ENCODE measurements at places on chromosomes 4 and X. TPM values are rescaled to one million over a fixed set of nuclear protein-coding genes. Genes with fewer than 3 reads are reported as not detected.
A peak's percentile ranks its signal among the peaks of the same experiment; 100 is the strongest.

GRCh38 chrX:136710325-136710951, 62.5 kb downstream of the CD40LG start:
- DNase-seq: no peak

DNA sequence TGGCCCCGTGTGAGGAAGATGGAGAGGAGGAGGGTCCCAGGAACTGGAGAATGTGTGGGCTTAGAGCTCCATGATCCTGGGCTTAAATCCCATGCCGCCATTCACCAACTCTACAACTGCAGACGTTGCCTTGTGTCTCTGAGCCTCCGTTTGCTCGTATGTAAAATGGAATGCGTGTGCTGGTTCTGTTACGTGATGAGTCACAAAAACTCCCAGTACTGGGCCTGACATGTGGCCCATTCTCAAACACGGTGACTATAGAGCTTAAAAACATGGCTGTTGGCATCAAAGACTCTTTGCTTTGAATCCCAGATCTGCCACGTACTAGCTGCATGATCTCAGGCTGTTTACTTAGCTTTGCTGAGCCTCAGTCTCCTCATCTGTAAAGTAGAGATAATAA, 13.0 kb upstream of the AFAP1 start:
- no peak for DNase-seq

DNA sequence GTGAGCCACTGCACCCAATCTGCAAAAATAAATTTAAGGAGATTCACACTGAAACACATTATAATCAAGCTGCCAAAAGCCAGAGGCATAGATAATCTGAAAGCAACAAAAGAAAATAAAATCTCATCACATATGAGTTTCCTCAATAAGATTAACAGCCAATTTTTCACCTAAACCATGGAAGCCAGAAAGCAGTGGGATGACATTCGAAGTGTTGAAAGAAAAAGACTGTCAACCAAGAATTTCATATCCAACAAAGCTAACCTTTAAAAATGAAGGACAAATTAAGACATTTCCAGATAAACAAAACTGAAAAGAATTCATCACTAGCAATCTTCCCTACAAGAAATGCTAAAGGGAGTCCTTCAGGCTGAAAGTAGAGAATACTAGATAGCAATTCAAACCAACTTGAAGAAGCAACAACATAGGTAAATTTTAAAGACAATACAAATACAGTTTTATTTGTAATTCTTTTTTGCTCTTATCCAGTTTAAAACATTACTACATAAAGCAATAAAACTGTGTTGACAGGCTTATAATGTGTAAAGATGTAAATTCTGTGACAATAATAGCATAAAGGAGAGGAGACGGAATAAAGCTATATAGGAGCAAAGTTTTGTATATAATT, 23.1 kb upstream of the KLHL8 start:
- no peak for DNase-seq

GRCh38 chr4:136917312-136918110, 614.8 kb downstream of the PCDH18 start:
- no peak for DNase-seq

DNA sequence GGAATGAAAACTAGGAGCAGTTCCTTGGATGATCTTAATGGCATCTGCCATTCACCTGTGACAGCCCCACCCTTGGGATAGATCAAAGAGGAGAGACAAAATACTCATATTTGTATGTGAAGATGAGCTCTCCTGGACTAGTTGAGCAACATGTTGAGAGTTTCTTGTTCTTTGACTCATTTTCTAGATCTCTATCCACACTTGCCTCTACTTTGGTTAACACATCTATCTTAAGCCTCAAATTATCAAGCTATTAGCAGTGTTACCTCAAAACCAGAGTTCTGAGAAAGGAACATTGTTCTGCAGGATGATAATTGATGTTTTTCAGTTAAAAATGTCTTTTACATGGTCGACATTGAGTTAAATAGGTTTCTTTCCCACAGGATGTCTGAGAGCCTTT, 94.2 kb upstream of the TEX13D start:
- DNase-seq: no peak

DNA sequence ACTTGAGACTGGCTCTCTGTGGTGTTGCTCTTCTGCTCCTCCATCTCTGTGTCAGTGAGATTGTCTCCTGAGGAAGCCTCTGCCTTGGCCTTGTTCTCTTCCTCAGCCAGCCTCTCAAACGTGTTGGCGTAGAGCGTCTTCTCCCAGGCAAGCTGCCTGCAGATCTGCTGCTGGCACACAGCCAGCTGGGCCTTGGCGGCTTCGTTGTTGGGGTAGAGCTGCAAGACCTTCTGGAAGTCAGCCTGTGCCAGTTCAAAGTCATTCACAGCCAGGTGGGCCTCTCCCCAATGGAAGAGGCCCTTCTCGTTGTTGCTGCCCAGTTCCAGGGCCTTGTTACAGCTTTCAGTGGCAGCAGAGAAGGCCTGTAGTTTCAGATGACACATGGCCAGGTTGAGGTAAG, 159.1 kb downstream of the NDST3 start:
- DNase-seq: no peak

GRCh38 chr4:146029147-146029546, 90.5 kb upstream of the ZNF827 start:
- DNase-seq: no peak

DNA sequence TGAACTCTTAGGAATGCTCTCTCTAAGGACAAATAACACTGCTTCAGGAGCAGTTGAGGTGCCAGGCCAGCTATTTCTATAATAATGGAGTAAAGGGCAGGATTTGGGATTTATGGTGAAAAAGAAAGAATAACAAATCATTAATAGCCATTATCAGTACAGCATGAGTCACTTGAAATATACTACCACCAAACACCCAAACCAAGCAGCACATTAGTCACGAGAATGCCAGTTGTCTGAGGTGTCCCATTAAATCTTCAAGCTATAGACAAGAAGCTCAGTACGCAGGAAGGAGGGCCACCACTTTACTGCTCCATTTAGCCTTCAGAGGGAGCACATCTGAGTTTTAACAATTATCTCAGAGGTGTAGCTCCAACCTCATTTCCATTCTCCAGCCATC, 106.8 kb upstream of the MAGEA10 start:
- no peak for DNase-seq

GRCh38 chr4:175453456-175453855, 358.6 kb downstream of the GPM6A start:
- no peak for DNase-seq

- no peak for DNase-seq
These were observed 1066.8 kb upstream of the ADGRL3 start for GRCh38 chr4:60133375-60133774.

- DNase-seq: no peak
These were observed 77.5 kb downstream of the RLIM start for GRCh38 chrX:74536832-74537371.

GRCh38 chr4:74235135-74235534, 73.1 kb upstream of the EPGN start:
- DNase-seq: no peak

GRCh38 chr4:38415682-38416081, 248.3 kb upstream of the KLF3 start:
- no peak for DNase-seq

DNA sequence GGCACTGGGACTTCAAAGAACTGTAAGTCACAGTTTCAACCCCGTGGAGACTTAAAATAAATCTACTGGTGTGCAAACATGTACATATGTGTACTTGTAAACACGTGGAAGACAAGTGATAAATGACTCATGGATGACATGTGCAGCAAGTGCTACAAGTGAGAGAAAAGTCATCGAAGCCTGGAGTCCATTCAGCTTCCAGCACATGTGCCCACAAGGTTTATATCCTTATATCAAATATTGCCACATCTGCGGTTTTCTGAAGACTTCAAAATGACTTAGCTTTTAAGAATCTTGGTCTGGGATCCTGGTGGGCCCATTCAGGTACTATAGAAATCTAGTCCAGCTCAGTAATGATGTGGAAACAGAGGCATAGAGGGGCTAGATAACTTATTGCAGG, 33.0 kb upstream of the TTC29 start:
- DNase-seq: no peak

DNA sequence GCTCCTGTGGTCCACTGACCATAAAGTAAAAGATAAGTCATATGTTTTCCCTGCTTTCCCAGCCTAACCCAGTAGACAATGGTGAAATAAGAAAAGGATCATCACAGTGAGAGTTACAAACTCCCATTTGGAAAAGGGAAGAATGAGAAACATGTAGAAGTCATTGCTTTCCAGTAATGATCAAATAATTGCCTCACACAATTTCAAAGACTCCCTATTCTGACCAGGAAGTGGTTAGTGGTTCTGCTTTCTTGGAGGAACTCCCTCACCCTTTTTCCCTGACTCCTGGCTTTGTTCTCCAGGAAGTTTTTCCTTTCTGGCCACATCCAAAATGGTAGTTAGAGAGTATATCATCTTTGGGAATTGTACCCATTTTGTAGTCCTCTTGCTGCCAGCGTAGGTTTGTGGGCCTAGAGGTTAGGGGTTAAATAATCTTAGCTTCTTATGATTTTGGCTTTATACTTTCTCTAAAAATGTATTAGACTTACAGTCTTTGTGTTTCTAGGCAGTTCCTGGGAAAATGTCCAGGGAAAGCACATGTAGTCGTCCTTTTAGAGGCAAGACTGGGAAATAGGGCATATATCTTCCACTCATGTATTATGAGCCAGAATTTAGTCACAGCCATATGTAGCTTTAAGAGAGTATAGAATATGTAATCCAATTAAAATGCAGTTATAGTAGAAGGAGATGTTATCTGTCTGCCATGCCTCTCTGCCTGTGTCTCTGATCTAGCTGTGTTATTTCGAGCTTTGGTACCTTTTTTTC, 10.5 kb downstream of the VAMP7 start:
- DNase-seq: no peak

- DNase-seq: no peak
These were observed 601.4 kb upstream of the ACTRT1 start for GRCh38 chrX:128653524-128654060.

GRCh38 chr4:77697860-77698590, 92.4 kb downstream of the CXCL13 start:
- DNase-seq: no peak

GRCh38 chr4:47221721-47222120, 190.4 kb downstream of the GABRB1 start:
- DNase-seq: no peak

GRCh38 chr4:53633608-53634007, 42.3 kb upstream of the LNX1 start:
- no peak for DNase-seq

DNA sequence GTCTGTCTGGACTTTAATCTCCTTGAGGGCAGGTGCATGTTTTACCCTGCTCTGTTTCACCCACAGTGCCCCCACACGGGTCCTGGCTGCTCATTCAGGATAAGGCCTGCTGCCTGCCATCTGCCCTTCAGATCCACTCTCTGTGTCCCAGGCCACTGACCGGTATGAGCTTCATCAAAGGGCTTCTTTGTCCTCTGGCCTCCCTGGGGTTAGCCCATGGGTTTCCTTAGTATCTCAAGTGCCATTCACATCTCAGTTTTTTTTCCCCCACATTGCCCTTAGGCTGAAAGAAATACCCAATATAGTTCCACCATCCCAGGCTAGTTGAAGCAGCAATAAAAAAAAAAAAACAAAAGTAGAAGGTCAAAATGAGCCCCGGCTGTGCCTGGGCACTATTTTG, 9.3 kb downstream of the CD99L2 start:
- DNase-seq: no peak

DNA sequence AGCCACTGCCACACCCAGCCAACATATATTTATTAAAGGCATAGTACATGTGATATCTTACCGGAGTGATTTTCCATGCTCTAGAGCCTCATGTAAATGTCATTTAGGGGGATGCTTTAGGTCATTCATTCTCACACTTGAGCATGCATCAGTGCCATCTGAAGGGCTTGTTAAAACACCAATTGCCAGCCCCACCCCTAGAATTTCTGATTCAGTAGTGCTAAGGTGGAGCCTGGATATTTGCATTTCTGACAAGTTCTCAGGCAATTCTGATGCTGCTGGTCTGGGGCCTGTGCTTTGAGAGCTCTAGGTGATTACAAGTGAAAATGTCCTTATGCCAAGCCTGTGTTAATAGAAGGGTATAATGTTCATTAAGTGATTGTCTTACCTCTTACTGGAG, 107.7 kb downstream of the PHEX start:
- DNase-seq: no peak

DNA sequence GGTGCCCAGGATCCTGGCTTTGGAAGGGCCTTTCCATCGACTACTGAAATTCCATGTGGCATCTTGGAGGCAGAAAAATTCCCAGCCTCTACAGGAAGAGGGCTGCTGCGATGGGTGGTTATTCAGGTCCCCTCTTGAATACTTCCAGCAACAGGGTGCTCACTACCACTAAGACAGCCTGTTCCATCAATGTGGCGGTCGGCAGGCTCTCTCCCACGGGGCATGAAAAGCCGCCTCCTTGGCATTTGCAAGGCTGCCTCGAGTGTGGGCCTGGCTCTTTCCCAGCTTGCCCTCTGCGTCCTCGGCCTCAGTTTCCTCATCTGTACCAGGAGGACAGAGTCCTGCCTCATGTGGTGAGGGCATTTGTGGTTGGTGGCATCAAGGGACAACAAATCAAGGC, 62.4 kb downstream of the ADRA2C start:
- no peak for DNase-seq

GRCh38 chr4:8770518-8771257, 101.0 kb downstream of the HMX1 start:
- no peak for DNase-seq

- no peak for DNase-seq
These were observed 17.5 kb downstream of the STX18 start for GRCh38 chr4:4524364-4524763.

- DNase-seq: no peak
These were observed 2.2 kb downstream of the BTK start for GRCh38 chrX:101383679-101384205.

DNA sequence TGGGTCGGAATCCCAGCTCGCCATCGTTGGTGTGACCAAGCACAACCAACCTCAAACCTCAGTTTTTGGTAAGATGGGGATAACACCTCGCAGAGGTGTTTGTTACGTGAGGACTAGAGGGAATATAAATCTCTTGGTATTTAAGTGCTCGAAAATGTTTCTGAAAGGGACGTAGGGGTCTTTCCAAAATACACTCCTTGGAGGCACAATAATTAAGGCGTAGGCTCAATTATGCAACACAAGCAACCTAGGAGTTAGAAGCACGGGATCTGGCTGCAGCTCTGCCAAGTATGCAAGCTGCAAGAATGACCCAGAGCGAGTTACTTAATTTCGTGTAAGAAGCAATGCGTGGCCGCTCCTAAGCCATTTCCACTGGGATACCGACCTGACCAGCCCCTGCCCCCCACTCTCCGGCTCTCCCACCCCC, 552 bp downstream of the ADH5 start:
- peak; percentile 26 for DNase-seq

The CCNB3 gene
- 0.89 TPM for total RNA-seq

The SGMS2 gene
- 1.6 TPM for total RNA-seq

The RELL1 gene
- total RNA-seq: 30.3 TPM

The SPANXD gene
- not detected for total RNA-seq

The CTAG1B gene
- total RNA-seq: not detected

The ZDHHC15 gene
- total RNA-seq: 3.0 TPM

The PARM1 gene
- 0.73 TPM for total RNA-seq

The RENBP gene
- 11.8 TPM for total RNA-seq

The CYBB gene
- total RNA-seq: not detected

The SSX4B gene
- total RNA-seq: not detected

The ODAPH gene
- not detected for total RNA-seq

The TMEM31 gene
- 2.0 TPM for total RNA-seq

The FMR1NB gene
- not detected for total RNA-seq

The CT45A2 gene
- total RNA-seq: not detected

The ADH7 gene
- total RNA-seq: not detected

The HELT gene
- total RNA-seq: not detected

The PDE6B gene
- 4.1 TPM for total RNA-seq

The SRPX gene
- 3.7 TPM for total RNA-seq

The FAT1 gene
- 130 TPM for total RNA-seq

The NUDT10 gene
- 18.3 TPM for total RNA-seq

All from neural crest cell (in vitro differentiated cells).